ENCODE measurements at places on chromosomes 7 and 10. TPM values are rescaled to one million over a fixed set of nuclear protein-coding genes. Genes with fewer than 3 reads are reported as not detected.

DNA sequence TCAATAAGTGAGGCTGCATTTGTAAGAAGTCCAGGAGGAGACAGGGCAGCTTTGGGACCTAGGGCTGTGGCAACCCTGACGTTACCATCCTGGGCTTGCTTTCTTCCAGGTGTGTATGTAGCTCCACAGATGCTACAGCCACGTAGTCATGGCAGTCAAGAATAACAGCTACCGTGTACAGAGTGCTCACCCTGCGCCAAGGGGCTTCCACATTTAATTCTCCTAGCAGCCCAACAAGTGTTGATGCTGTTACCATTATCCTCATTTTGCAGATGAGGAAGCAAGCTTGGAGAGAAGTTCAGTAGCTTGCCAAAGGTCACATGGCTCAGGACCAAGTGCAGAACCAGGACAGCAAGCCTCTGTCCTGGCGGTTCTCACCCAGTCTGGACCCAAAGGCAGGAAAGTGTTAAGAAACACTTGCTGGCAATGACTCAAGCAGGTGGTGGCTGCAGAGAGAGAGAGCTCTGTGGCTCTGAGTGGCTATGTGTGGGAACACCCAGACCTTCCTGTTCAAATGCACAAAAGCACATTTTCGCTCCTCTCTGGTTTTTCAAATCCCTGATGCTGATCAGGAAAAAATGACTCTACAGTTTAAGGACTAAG, 89.8 kb downstream of the CREM start:
- DNase-seq = no peak

DNA sequence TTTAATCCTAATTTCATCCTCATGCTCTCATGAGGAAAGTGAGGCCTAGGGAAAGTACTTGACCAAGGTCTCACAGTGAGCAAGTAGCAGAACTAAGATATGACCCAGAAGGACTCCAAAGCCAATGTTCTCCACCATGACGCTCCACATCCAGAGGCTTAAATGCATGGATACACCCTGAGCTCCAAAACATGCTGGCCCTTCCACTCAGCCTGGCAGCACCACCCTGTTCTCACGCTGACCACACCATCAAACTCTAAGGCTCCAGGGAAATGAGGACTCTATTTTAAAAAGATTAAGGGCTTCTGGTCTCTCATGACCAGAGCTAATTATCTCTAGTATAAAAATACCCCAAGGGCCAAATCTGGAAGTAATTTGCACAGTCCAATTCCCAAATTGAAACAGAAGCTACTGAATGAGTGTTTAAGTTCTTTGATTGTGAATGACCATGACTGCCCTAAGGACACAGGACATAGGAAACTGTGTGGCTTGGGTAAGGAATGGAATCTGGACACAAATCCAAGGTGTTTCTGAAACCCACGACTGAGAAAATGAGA, 71.1 kb upstream of the ABLIM1 start:
- DNase-seq = no peak

GRCh38 chr10:100750291-100751210, 5.2 kb downstream of the PAX2 start:
- no peak for DNase-seq

DNA sequence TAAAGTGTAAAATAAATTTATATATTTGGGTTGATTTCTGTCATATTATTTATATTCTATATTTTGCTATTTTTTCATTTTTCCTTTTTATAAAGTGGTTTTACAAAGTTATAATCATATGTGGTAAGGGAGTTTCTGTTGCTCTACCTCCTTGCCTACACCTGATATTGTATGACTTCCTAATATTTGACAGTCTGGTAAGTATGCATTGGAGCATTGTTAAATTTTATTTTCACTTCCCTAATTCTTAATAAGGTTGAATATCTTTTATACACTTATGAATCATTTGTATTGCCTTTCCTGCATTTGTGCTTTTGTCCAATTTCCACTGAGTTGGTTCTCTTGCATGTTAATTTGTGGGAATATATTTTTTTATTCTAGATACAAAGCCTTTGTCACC, 492.4 kb downstream of the GRID1 start:
- DNase-seq = no peak

DNA sequence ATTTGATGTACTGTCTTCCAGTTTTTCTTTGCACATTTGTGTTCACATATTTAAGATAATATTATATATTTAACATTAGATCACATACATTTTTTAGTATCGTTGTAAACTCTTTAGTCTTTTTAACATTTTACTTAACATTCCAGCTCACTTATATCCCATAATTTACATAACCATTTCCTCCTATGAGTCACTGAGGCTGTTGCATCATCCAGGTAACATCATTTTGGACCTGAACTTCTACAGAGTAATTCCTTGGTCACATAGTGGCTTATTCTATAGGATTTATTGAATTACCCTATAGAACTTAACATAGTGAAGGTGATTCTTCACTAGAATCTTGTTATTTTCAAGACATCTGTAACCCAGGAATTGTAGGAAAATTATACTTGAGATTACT, 194.4 kb downstream of the POU6F2 start:
- peak; percentile 54 for DNase-seq

DNA sequence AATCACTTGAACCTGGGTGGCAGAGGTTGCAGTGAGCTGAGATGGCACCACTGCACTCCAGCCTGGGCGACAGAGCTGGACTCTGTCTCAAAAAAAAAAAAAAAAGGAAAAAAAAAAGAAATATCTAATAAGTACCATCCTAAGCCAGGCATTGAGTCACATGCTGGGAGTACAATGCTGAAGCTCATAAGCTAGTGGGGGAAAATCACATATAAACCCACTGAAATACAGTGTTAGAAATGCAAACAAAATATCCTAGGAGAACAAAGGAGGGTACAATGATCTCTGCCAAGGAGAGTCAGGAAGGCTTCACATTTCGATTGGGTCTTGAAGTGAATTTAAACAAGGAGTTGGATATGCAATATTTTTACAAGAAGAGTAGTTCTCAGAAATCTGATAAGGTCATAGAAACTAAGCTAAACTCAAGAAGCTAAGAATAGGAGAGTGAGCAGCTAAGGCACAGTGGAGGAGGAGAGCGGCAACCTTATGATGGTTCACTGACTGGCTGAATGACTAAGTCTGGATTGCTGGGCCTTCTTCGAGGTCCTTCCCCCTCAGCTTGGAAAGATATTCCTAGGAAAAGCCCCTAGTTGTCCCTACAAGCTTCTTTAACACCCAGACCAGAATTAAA, 115.5 kb downstream of the PHTF2 start:
- DNase-seq = no peak

DNA sequence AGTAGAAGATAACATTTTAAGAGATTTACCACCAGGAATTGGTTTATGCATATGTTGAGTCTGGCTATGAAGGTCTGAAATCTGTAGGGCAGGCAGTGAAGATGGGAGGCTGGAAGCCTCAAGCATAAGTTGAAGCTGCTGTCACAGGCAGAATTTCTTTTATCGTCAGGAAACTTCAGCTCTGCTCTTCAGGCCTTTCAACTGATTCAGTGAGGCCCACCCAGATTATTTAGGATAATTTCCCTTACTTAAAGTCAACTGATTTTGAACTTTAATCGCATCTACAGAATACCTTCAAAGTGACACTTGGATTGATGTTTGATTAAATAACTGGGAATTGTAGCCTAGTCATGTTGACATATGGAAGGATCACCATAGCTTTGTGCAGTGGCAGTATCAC, 190.5 kb downstream of the PPP1R9A start:
- no peak for DNase-seq

GRCh38 chr10:86872757-86873156, 84.7 kb downstream of the MMRN2 start:
- DNase-seq = no peak

DNA sequence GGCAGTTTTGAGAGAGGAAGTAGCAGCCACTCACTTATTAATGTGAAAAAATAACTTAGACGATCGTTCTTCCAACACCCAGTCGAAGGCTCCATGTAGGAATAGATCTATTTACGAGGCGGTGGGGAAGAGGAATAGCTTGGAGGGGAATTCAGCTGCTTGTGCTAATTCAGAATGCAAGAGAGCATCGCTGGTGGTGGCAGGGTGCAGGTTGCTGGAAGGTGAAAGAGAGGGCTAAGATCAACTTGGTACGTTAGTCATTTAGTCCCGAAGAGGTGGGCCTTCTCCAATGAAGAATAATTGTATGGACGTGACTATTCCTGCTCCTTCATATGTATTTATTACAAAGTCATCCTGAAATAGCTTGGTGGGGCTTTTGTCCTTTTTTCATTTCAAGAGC, 98.5 kb downstream of the SEC23IP start:
- DNase-seq = no peak

GRCh38 chr7:24419077-24419476, 135.1 kb downstream of the NPY start:
- no peak for DNase-seq

DNA sequence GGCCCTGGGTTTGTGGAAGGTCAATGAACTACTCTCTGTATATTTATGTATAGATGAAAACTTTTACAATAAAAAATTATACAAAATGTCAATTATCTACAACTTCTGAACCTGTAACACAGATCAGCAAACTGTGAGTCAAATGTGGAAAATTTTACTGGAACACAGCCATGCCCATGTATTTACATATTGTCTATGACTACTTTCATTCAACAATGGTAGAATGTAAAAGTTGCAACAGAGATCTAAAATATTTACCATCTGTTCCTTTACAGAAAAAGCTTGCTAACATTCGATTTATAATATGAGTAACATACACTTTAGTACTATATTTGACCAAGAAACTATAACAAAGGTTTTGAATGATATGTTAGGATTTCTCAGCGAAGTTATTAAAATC, 481.6 kb downstream of the PARD3 start:
- DNase-seq = peak; percentile 4

DNA sequence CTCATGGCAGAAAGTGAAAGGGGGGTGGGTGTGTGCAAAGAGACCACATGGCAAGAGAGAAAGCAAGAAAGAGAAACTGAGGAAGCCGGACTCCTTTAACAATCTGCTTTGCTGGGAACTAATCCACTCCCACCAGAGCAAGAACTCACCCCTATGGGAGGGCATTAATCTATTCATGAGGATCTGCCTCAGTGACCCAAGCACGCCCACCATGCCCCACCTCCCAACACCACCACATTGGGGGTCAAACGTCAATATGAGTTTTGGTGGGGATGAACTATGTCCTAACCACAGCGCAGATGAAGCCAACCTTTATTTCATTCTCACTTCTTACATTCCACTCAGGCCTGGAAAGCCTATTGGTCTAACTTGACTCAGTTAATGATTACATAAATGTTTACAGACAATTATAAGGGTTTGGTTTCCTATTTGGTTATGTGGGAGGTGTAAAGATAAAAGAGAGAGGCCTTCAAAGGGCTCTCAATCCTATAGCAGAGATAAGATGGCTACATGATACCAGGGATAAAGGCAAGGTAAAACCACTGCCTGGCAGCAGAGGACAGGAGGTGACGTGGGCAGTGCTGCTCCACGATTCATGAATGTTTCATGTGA, 601.8 kb downstream of the PARD3 start:
- DNase-seq = peak; percentile 24

DNA sequence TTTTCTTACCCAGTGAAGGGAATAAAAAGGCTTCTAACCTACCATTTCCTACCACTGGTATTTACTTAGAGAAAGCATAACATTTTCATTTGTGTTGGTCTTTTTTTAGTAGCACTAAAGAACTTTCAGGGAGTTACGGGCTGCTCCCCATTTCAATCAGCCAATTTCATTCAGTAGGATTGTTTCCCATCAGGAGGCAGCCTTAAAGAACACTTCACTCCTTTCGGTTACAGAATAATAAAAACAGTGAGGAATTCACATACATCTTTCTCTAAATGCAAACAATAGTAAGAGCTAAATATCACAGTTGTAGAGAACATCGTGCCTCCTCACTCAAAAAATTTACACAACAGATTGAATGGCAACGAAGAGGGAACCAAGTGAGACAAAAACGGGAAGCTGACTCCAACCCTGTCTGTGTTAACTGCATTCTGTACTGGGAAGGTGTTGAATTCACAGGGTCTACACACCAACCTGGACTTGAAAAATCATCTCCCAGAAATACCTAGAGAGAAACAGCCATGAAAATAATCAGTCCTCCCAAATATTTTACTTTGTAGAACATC, 55.5 kb upstream of the ABLIM1 start:
- DNase-seq = no peak

GRCh38 chr7:114026486-114027089, 107.8 kb upstream of the PPP1R3A start:
- peak; percentile 43 for DNase-seq

DNA sequence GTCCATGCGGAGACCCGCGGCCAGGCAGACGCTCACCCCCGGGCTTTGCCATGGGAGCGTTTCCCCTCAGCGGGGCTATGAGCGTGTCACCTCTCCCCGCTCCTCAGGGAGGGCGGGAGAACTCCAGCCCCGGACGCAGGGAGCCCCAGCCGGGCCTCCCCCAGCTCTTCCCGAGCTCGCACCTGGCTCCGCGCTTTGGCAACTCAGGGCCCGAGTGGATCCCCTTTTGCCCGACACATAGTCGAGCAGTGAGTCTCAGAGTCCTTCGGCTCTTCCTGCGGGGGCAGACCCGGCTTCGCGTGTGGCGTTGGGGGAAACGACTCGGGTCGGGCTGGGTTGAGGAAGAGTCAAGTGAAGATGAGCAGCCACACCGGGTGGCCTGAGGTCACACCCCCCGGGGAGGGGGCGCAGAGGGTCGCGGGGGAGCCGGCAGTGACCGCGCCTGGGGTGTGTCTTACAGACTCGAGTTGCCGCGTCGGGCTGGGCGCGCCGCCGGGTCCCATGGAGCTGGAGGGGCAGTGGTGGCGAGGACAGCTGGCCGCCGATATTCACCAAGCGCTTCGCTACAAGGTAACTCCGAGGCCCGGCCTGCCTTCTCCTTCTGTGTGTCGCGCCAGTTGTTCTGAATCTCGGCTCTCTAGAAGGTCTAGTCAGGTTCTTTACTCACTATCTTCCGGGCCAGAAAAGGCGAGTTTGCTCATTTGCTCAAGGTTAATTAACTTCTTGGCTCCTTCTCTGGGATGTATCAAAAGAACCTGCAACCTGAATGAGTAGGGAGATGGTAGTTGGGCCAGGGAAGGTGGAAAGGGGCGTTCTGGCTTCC, 721 bp downstream of the CCNJ start:
- peak; percentile 37 for DNase-seq

- DNase-seq = no peak
Measured at GRCh38 chr10:127899766-127900387, 7.0 kb upstream of the PTPRE start.

DNA sequence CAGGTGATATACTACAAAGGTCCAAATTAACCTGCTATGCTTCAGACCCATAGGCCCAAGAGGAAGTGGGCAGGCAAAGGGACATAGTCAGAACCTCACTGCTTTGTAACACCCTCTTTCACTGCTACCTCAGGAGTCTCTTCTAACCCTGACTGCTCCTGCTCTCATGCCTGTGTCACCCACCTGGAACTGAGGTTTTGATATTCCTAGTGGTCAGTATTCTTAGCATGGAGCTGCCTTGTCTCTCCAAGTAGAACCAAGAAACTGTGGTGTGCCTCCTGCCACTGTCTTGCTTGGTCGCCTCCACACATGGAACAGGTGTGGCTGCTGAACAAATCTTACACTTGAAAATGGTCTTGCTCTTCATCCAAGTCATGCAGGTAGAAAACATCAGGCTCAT, 677.5 kb downstream of the XPNPEP1 start:
- DNase-seq = no peak

EN2 gene
- 3.2 TPM for total RNA-seq

CYP17A1 gene
- total RNA-seq = not detected

ZMYND11 gene
- 40.3 TPM for total RNA-seq

FOXL3 gene
- not detected for total RNA-seq

UNCX gene
- not detected for total RNA-seq

DNAJC1 gene
- total RNA-seq = 15.9 TPM

FAM25C gene
- not detected for total RNA-seq

BEND7 gene
- 8.3 TPM for total RNA-seq

All from Calu3 (cell line).